A549 treated with CpdA at 1 μM for 4 hours (cell line): ENCODE measurements at places on chromosomes 1 and 21. TPM values are rescaled to one million over a fixed set of nuclear protein-coding genes. Genes with fewer than 3 reads are reported as not detected.

Gene ATP1A4
- not detected in 5 replicates for total RNA-seq

Gene EXO1
- total RNA-seq, result 21.8 to 35.1 TPM (median 24.8 TPM) in 5 replicates

Gene ISG15
- 16.8 to 27.6 TPM (median 24.4 TPM) in 5 replicates for total RNA-seq

Gene OR2L3
- total RNA-seq, result not detected in 5 replicates

Gene TRIM17
- not detected in 5 replicates for total RNA-seq

Gene BMP8B
- total RNA-seq, result 3.1 to 4.3 TPM (median 4.1 TPM) in 5 replicates

Gene CFHR1
- total RNA-seq, result 0.16 to 0.40 TPM (median 0.22 TPM) in 4 of 5 replicates, not detected in the other

Gene SORT1
- 3.4 to 5.0 TPM (median 3.7 TPM) in 5 replicates for total RNA-seq

Gene LCK
- 0.03 TPM in 1 of 5 replicates, not detected in the others for total RNA-seq

Gene PTCH2
- 0.17 to 0.31 TPM (median 0.21 TPM) in 5 replicates for total RNA-seq

Gene FAM167B
- 0.55 to 1.0 TPM (median 0.80 TPM) in 5 replicates for total RNA-seq

Gene AMY1C
- not detected in 5 replicates for total RNA-seq

Gene CD52
- not detected in 5 replicates for total RNA-seq
